Body of pancreas (tissue), 4 donors: ENCODE measurements at places on chromosomes 6 and 20.

GRCh38 chr20:63552481-63553249 is 1.3 kb upstream of the FNDC11 start:
- DNase-seq, result no peak

DNA sequence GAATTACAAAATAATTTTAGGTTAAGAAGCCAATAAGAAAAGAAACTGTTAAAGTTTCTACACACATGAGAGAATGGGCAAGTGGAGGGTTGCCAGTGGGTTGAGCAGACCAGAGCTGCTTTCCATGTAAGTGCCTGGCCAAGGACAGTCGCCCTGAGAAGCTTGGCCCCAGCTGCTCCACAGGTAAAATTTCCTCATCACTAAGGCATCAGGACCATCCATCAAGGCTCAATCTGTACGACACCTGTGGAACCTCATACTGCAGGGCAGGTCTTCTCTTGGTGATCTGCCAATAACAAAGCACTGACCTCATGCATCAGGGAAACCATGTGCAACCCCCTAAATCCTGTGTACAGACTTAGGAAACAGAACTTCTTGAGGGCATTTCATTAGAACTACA is 115.4 kb downstream of the INSM1 start:
- DNase-seq, result no peak

DNA sequence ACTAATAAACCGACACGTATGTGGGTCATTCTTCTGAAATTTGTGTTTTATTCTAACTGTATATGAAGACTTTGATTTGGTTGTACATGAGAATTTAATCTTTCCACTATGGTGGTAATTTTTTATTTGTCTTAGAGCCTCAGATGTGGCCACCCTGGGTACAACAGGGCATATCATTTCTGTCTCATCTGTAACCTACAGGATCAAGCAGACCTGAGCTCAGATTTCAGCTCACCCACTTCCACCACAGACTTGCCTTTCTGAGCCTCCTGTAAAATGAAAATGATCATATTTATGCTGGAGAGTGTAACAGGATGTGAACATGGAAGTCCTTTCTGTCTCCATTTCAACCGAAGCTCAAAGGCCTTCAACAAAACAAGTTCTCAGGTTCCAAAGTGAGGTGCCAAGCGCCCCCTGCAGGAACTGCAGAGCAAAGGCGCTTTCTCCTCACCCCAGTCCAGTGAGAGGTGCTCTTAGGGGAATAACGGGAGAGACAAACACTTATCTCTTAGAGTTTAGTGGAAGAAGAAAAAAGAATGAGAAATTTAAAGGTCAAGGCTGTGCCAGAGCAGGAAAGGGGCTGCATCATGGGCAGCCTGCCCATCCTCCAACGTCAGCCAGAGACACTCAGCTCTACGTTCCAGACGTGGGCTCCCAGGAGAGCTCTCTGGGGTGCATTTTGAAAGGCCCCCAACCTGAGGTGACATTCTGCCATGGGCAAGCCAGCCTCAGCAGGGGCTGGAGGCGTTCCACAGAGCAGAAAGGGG is 23.0 kb upstream of the CD24 start:
- peak; percentile 66 for DNase-seq

- DNase-seq, result no peak
Observed at GRCh38 chr6:40988634-40989033, 50.4 kb downstream of the UNC5CL start.

GRCh38 chr6:134735461-134735860 is 214.4 kb downstream of the ALDH8A1 start:
- no peak for DNase-seq

DNA sequence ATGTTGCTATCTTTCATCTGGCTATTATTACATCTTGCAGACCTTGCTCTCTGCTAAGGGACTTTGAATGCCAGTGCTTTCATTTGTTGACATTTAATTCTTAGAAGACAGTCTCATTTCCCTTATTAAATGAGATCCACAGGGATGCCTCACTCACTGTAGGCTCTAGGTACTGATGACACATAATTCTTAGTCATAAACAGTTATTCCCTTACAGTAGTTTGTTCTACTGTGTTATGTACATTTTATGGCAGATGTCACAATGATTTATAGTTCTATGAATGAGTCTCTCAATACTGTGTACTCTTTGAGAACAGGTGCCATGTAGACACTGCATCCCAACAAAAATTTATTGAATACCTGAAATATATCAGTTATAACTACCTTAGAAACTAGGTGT is 70.3 kb downstream of the FAM83B start:
- no peak for DNase-seq

- peak; percentile 5 for DNase-seq
Observed at GRCh38 chr20:59063358-59064213, 21.0 kb upstream of the PRELID3B start.

GRCh38 chr6:3419624-3420272 is 37.1 kb downstream of the SLC22A23 start:
- DNase-seq, result no peak

DNA sequence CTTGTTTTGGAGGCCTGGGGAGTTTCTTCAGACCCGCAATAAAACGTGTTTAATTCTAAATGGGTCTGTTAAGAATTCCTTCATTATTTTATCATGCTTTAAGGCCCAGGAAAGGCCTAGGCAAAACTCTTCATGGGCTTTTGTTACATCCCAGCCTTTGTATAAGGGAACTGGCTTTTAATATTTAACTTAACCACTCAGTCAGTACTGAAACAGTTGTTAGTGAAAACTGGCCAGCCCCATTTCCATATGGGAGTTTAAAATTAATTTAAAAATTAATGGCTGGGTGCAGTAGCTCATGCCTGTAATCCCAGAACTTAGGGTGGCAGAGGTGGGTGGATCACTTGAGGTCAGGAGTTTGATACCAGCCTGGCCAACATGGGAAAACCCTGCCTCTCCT is 213.2 kb upstream of the FKBP1C start:
- no peak for DNase-seq

GRCh38 chr6:56386717-56387116 is 139.3 kb upstream of the COL21A1 start:
- no peak for DNase-seq

DNA sequence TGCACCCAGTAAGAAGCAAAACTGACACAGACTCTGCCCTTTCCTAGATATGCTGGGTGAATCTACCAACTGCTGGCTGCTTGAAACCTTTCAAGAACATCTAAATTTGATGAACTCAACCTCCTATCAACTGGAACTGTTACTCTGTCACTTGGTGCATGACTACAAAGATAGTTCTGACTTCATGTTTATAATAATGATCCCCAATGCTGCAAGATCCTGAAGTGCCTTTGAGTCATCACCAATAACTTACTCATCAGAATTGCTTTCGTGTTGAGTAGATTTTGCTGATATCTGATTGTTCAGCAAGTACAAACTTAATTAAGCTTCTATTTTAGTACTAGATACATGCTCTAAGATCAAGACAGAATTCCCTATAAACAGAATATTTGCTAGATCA is 100.2 kb upstream of the ARMC2 start:
- no peak for DNase-seq

DNA sequence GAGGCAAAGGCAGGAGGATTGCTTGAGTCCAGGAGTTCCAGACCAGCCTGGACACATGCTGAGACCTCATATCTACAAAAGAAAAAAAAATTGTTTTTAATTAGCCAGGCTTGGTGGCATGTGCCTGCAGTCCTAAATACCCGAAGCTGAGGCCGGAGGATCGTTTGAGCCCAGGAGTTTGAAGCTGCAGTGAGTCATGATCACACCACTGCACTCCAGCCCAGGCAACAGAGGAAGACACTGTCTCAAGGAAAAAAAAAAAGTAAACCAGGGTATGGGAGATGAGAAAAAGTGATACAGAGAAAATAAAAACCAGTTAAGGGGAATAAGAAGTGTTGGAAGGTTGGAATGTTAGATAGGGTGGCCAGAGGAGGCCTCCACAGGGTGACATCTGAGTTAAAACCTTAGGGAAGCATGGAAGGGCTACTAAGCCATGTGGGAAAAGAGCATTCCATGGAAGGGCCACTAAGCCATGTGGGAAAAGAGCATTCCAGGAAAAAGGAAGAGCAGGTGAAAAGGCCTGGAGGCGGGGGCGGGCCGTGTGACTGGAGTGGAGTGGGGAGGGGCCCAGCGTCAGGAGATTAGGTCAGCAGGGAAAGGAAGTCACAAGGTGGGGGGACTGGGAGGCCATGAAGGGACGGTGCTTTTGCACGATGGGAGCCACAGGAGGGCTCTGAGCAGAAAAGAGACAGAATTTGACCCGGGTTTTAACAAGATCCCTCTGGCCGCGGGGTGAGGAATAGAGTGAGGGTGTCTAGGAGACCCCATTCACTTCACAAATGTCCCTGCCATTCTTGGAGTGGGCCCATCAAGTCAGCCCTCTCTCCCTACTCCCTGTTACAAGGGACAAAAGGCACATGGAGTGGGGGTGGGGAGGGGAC is 18.3 kb downstream of the CPNE5 start:
- DNase-seq, result no peak

DNA sequence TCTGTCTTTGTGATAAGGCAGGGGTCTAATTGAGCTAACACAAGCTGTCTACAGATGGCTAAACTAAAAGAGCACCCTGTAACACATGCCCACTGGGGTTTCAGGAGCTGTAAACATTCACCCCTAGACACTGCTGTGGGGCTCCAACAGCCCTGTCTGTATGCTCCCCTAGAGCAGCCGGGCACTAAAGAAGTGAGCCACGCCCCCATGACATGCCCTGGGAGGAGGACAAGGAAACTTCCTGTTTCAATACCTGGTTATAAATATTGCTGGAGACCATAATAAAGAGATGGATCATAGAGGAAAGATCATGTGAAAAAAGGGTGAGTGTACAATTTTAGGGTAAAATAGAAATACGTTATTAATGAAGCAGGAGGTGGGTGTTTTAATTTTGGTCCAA is 667.7 kb upstream of the AGPAT4 start:
- DNase-seq, result no peak

DNA sequence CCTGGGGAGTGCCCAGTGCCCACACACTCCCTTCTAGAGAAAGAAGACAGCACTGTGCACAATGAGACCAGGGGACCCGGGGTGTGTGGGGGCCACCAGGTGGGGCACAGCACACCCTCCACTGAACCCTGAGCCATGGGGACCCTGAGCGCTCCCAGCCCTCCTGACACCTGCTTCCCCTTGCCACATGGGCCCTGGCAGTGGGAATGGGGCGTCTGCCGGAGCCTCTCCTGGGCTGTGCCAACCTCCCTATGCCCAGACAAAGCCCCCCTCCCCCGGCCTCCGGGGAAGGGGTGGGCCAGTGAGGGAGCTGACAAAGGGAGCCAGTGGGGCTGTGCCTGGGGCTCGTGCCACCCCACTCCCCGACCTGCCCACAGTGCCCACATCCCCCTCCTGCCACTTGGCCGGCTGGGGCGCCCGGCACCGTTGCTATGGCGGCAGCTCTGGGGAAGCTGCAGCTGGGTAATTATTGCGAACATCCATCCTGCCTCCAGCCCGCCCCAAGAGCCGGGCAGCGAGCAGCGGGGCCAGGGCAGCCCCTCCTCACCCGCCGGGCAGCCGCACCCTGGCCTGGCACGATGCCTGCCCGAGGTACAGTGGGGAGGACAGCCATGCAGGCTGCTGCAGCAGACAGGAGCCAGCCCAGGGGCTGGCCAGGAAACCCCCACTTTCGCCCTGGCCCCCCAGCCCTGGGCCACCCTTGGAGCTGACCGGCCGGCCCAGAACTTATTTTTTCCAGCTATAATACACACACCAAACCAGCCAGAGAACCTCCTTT is 41.9 kb upstream of the NOL4L start:
- DNase-seq, result peak; percentile 63

DNA sequence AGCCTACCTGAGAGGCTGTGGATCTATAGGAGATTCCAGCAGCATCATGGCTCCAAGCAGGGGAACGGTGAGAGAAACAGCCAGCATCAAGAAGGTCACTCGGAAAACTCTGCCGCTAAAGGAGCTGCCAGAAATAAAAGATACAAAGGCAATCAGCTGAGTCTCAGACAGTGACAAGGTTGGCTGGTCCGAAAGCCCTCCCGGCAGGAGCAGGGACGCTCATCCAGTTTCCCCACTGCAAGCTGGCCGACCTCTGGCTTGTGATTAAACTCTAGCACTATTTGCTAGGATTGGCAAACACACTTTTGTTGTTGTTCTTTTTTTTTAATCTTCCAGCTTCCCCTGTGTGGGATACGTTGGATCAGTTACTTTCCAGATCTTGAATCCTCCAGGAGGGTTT is 8.7 kb downstream of the APMAP start:
- no peak for DNase-seq

DNA sequence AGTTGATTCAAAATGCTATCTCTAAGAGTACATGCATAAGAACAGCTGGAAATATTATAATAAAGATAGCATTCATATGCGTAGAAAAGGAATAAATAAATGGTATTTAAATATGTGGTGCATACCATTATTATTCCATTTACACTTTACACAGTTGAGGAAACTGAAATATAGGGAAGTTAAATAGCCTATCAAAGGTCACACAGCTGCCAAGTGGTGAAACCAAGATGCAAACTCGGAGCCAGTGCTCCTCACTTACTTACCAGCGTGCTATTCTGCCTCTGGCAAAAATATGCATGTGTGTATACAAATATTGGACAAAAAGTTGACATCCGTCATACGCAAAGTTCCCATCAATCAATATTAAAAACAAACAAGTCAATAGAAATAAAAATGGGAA is 22.3 kb upstream of the ANKEF1 start:
- no peak for DNase-seq

- DNase-seq, result no peak
Observed at GRCh38 chr6:38846361-38846760, 131.2 kb downstream of the DNAH8 start.

GRCh38 chr6:26104457-26105108 is 17.4 kb downstream of the HFE start:
- DNase-seq, result peak; percentile 36

GRCh38 chr20:48631114-48632016 is 196.4 kb downstream of the PREX1 start:
- DNase-seq, result no peak
